ENCODE measurements at places on chromosomes 6 and 20.
A peak's percentile ranks its signal among the peaks of the same experiment; 100 is the strongest.

DNA sequence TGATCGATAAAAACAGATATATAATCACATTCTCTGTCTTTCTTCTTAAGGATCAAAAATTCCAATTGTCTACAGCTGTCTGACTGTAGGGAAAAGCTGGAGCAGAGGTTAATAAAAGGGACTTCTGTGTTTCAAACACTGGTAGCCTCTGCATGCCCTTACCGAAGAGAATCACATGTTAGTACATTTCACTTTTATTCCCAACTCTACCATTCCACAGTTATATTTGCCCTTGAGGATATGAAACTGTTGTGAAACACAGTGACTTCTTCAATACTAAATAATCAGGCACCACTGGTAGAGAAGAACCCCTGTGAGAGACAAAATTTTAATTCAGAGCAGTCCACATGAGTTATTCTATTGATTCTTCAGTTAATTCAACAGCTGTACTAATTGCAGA, 1187.3 kb upstream of the CITED2 start:
- no peak for DNase-seq

GRCh38 chr6:47404435-47404834, 73.2 kb upstream of the CD2AP start:
- DNase-seq: no peak

GRCh38 chr20:46706242-46706641, 3.2 kb upstream of the SLC2A10 start:
- no peak for DNase-seq

DNA sequence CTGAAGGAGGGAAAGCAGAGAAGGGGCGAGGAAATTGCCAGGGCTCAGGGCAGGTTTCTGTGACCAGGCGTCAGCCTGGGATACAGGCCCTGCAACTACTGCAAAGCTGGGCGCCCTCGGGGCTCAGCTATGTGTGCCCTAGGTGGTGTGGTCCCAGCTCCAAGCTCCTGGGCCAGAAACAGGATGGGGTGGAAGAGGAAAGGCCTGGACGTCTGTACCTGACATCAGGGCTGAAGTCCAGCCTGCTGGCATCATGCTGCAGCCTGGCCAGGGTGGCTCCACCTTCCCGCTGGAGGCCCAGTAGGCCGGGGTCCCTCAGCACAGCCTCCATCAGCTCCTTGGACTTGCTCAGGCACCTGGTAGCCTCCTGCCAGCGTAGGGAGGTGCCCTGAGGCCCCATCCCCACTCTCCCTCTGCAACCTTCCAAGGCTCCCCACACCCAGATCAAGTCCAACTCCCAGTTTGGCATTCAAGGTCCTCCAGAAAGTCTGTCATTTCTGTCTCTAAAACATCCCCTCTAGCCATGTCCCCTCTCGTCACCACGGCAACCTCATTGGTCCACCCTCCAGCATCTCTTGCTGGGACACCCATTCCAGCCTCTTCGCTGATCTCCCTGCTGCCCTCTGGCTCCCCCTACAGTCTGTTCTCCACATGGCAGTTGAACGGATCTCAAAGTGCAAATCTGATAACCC, 38.2 kb downstream of the KIAA1755 start:
- peak; percentile 59 for DNase-seq

DNA sequence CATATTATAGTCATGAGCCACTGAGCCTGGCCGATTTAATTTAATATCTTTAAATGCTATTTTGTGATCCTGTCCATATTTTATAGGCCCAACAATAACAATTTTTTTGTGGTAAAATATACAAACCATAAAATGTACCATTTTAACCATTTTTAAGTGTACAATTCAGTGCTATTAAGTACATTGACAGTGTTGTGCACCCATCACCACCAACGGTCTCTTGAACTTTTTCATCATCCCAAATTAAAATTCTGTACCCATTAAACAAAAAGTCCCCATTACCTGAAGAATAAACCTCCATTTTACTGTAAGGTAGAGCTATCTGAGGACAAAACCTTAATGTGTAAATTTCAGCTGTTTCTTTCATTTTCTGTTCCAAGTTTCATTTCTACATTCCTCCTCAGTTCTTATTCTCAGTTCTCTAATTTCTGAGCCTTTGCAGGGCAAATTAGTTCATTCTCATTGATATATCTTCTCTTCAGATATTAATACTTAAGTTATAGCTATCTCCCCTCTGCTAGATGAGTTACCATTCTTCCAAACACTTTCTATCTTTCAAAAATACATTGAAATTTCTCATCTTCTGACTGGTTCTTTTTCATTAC, 10.3 kb downstream of the MTO1 start:
- no peak for DNase-seq

- no peak for DNase-seq
Measured at GRCh38 chr6:82622461-82622860, 258.8 kb downstream of the TPBG start.

GRCh38 chr6:38725414-38726183, 10.5 kb downstream of the DNAH8 start:
- no peak for DNase-seq

GRCh38 chr6:26536571-26537159, 1.5 kb upstream of the HMGN4 start:
- no peak for DNase-seq

DNA sequence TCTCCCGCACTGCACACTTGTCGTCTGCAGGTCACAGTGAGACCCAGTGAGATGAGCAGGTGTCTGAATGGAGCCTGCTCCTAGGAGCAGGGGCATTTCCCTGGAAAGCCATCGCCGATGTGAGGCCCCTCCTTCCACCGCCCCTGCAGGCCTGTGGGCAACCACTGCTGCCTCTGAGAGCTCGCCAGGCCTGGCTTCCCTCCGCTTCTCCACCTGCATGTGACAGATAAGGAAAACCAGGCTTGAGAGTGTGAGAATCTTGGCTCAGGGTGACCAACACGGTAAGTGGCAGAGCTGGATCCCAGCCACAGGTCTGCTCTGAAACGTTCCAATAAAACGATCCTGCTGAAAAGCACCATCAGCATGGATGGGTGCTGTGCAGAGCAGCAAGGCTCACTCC, 332.8 kb downstream of the CDH4 start:
- no peak for DNase-seq

GRCh38 chr6:17172836-17173470, 71.1 kb downstream of the STMND1 start:
- DNase-seq: no peak

DNA sequence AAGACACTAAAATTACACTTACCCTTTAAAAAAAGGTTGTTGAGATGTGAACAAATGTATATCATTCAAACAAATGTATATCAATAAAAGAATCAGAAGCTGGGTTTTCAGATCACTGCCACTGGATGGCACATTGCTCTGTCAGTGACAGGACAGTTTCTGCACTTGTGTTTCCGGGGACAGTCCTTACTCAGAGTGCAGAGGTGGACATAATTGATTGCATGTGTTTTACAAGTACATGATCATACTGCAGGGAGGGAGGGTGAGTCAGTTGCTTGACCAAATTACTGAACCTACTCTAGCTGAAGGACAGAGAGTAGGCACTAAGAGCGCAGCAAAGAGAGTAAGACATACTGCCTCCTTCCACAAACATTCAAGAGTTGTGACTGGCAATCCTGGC, 302.3 kb downstream of the TENT5A start:
- DNase-seq: no peak

DNA sequence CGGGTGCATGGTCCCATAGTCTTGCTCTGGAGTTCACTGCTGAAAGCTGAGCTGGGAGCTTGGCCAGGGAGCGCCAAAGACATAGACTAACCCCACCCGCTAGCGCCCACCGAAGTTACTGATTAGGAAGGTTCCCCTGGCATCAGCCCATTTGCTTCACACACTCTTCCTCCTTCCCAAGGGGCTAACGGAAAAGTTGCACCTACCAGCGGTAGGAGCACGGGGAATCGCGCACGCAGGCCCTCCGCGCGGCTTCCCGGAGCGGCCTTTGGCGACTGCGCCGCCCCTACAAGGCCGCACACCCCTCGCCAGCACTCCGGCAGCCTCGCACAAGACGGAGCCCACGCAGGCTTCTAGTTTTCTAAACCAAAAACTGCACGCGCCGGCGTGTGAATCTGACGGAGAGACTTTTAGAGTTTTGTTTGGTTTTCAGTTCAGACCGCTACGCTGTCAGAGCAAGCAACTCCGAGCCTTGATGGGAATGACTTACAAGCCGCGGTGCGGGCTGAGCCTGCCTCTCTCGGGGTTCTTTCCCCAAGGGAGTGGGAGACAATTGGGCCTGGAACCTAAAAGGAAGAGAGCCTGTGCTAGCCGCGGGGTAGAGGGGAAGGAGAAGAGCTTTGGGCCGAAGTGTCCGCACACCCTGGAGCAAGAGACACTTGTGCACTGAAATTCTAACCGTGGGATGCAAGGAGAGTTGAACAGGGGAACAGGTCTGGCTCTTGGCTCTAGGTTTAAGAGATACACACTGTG, 891 bp upstream of the POU3F2 start:
- no peak for DNase-seq

DNA sequence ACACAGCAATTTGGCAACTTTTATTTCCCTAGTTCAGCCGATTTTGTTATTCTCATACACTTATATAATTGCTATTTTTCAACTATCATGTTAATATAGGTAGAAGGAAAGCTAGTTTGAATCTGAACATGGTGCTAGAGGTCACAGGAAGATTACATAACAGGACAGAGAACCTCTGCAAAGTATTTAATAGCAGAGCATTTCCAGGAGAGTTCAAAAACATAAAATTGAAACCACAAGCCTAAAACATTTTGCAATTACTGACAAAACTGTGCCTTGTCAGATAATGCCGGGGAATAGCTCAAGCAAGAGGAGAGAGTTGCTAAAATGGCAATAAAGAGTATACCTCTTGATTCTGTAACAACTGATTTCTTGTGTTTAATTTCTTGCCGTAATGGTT, 70.8 kb downstream of the TFAP2B start:
- no peak for DNase-seq

- no peak for DNase-seq
Measured at GRCh38 chr6:31498748-31499147, 803 bp downstream of the MICB start.

GRCh38 chr6:2820415-2820814, 21.2 kb downstream of the SERPINB1 start:
- DNase-seq: no peak

DNA sequence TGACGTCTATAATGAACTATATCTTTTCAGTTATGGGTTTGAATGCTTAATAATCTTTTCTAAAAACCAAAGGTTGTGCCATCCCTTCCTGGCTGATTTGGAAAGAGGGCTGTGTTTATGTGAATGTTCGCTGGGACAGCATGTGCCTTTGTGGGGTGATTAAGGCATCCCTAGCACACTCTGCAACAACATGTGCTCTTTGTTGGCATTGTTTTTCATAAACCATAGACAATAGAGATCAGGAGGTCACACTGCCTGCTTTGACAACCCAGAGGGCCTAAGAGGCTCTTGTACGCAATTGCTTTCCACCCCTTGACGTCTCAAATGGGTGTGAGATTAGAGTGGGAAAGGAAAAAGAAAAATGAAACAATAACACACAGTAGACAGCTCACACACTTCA, 116.0 kb downstream of the LRRC1 start:
- DNase-seq: no peak

DNA sequence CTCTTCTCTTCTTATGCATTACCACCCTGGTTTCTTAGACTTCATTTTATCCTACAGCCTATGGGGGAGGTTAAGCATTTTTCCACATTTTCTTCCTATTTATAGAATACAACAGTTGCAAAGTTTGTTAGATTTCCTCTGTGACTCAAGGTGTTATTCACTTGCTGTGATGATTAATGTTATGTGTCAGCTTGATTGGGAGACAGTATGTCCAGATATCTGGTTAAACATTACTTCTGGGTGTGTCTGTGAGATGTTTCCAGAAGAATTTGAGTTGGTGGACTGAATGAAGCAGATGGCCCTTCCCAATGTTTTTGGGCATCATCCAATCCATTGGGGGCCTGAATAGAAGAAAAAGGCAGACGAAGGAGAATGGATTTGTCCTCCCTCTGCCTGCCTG, 131.3 kb downstream of the C6orf118 start:
- DNase-seq: no peak

DNA sequence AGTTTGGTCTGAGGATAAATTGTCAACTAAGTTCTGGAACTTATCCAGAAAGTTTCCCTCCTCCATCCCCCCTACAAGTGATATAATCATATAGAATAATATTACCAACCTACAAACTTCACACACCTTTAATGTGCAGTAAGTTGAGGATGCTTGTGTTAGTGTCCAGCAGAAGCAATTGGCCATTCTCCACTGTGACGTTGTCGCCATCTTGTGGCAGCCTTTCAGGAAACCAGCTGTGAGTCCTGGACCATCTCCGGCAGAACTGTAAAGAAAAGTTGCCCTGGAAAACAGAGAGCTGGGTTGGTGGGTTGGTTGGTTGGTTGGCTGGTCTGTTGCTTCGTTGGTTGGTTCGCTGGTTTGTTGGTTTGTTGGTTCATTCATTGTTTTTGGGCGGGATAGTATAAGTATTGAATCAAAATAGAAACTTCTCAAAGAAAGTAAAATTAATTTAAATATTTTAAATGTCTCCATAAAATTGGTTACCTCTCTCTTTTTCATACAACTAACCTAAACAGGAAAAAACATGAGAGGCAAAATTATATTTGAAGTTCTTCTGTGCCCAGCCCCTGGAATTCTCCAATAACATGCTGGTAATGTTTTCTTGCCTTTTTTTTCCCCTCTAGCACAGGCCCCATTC, 127.5 kb downstream of the PKHD1 start:
- peak; percentile 54 for DNase-seq

- no peak for DNase-seq
Measured at GRCh38 chr6:157821342-157822033, 1.6 kb upstream of the SNX9 start.

GRCh38 chr6:160931378-160932310, 59.9 kb upstream of the MAP3K4 start:
- DNase-seq: no peak

DNA sequence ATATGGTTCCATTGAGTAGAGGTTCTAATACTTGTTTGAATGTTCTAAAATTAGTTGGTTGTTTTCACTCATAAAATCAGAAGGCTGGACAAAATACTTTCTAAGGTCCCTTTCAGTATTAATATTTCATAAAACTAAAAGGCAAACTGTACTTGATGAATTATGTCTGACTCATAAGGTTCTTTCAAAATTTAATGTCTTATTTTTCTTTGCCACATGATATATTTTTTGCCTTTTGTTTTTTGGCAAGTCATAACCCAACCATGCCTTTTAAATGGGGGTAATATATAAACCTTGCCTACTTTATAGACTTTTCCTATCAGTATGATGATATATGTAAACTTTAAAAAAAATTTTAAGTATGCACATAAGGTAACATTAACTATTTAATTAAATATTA, 244.7 kb downstream of the PTPRK start:
- DNase-seq: no peak

GRCh38 chr6:139161169-139161568, 26.3 kb downstream of the HECA start:
- DNase-seq: peak; percentile 65

- DNase-seq: no peak
Measured at GRCh38 chr6:6287415-6287814, 33.0 kb downstream of the F13A1 start.
